Liver (tissue), 10 donors: ENCODE measurements at places on chromosomes 6 and 20. TPM values are rescaled to one million over a fixed set of nuclear protein-coding genes. Genes with fewer than 3 reads are reported as not detected.

The CDSN gene
- total RNA-seq = not detected

DNA sequence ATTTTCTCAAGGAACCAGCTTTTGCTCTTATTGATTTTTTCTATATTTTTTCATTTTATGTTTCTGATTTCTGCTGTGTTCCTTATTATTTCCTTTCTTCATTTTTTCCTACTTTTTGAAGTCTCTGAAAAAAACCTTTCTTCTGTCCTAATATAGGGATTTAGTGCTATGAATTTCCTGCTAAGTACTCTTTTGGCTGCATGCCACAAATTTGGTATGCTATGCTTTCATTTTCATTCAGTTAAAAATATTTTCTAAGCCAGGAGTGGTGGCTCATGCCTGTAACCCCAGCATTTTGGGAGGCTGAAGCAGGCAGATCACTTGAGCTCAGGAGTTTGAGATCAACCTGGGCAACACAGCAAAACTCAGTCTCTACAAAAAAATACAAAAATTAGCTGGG is 30.6 kb downstream of the SIRPD start:
- H3K4me3 ChIP-seq = no peak overlapping the region
- no peak for DNase-seq
- H3K27ac ChIP-seq = no peak overlapping the region
- H3K36me3 ChIP-seq = no peaks in the 10 kb centered on the region
- no peaks in the 10 kb centered on the region for H3K4me1 ChIP-seq

DNA sequence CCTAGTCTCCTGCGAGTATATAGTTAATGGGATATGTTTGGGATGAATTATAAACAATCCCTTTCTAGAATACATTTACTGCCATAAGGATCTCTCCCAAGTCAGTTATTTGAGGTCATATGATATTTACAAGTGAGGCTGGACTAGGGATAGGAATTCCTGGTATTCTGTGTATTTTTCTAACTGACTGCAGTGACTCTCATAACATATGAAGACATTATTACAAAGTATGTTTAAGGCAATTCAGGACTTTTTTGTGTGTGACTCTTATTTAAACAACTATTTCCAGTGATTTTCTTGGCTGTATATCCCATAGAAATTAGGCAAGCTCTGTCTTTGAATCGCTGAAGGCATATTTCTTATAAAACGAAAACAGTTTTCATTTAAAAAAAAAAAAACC is 18.4 kb upstream of the TNFAIP3 start:
- H3K4me1 ChIP-seq = no peaks in the 10 kb centered on the region
- H3K36me3 ChIP-seq = no peaks in the 10 kb centered on the region
- H3K4me3 ChIP-seq = no peak overlapping the region
- no peak overlapping the region for H3K27ac ChIP-seq
- no peaks in the 10 kb centered on the region for H3K27me3 ChIP-seq

DNA sequence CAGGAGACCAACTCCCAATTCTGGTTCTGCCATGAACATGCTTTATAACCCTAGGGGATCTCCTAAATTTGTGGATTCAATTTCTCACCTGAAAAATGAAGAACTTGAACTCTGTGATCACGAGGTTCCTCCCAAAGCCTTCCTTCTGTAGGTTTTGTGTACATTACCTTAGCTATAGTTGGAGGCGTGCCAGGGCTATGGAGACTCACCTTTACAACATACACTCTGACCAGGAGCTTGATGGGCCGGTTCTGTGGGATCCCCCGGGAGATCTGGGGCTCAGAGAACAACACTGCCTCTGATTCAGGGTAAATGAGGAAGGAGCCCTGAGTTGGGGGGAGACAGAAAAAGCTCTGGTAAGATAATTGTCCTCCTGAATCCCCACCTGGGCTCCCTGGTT is 34.1 kb downstream of the ERGIC3 start:
- no peaks in the 10 kb centered on the region for H3K4me1 ChIP-seq
- no peaks in the 10 kb centered on the region for H3K27me3 ChIP-seq
- no peak for DNase-seq
- H3K36me3 ChIP-seq = no peaks in the 10 kb centered on the region
- no peak overlapping the region for H3K27ac ChIP-seq

The ABHD16B gene
- not detected for total RNA-seq
